ENCODE measurements at places on chromosomes 4 and X.
A peak's percentile ranks its signal among the peaks of the same experiment; 100 is the strongest.

GRCh38 chr4:108445716-108446115, 174.7 kb upstream of the RPL34 start:
- no peak for DNase-seq

- no peak for DNase-seq
Observed at GRCh38 chr4:127118681-127119080, 514.1 kb upstream of the INTU start.

DNA sequence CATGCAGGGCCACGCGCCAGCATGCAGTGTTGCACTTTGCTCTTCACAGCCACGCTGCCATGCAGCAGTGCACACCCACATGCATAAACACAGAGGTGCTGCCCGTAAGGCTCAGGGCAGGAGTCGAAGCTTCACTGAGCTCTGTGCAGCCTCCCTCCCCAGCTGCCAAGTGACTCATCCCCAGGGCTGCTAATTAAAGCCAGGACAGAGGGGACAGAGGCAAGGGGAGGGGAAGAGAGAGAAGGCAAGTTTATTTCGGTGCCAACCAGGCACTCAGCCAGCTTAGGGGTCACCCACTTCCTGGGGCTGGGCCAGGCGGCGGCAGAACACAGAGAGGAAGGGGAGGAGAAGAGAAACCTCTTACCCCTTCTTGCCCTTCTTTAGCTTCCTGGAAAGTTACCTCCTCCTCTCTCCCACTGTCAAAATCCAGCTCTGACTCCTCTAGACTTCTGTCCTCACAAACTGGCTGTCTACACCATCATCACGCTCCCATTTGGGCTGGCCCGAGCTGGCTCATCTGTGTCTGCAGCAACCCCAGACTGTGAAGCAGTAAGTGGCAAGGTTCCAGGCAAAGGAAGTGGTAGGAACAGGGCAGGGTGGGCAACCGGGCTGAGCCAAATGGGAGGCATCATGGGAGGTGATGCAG, 6.2 kb upstream of the IQSEC2 start:
- DNase-seq: no peak

GRCh38 chr4:176153124-176153523, 42.3 kb downstream of the SPATA4 start:
- DNase-seq: no peak

- DNase-seq: no peak
Observed at GRCh38 chr4:45776146-45776545, 347.7 kb downstream of the GABRG1 start.

DNA sequence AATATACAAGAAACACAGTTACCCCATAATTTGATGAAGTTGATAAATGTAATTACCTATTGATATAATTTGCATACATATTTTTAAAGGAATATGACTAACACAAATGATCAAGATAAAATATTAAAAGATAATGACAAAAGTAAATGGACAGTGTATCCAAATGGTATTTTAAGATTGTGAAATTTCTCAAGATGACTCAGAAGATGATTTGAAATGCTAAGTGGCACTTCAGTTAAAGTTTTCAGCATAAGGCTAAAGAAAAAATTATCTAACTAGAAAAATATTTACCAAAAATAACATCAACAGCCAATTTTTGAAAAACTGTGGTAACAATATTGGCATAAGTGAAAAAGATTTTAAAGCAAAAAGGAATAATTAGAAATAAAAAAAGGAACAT, 248.4 kb upstream of the NDST4 start:
- DNase-seq: no peak

DNA sequence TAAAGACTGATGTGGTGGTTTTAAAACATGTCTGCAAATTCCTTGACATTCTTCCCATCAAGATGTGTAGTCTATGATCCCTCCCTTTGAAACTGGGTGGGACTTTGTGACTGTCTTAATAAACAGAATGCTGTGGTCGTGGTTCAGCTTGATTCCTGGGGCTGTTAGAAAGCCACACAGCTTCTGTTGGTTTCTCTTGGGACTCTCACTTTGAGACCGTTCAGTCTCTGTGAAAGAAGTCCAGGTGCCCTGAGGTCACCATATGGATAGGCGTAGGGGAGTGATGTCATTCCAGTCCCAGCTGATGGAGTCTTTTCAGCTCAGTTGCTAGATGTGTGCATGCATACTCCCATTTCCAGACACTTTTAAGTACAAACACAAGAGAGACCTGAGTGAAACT, 216.6 kb downstream of the KDR start:
- no peak for DNase-seq

DNA sequence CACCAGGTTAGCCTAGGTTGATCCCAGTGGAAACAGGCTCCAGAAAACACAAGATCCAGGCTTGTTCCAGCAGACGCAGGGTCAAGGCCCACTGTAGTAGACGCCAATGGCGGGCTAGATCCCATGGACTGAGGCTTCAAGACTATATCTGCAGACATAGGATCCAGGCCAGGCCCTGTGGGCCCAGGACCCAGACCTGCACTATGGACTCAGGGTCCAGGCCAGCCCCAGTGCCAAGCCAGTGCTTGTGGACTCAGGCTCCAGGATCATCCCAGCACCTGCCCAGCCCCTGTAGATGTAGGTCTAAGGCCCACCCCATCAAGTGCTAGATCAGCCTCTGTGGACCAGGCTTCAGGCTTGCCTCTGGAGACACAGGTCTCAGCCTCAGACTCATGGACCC, 300.9 kb downstream of the CHIC1 start:
- no peak for DNase-seq

- DNase-seq: no peak
Observed at GRCh38 chrX:57353472-57354132, 67.1 kb downstream of the FAAH2 start.

DNA sequence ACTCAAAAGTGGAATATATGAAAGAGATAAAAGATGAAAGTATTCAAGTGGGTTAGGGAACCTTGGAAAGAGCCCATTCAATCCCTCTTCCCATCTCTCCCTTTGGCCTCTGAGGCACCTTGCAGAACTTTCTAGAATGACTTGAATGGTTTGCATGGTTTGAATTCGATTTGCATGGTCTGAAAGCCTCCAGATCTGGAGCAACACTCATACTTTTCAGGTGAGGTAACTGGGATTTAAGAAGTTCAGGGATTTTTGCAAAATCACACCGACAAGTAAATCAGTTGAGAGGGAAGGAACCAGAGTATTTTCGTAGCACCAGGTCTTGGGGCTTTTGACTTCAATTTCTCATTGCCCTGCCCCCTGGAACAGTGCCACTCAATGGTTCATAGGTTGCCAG, 476.0 kb upstream of the FTHL17 start:
- DNase-seq: no peak

DNA sequence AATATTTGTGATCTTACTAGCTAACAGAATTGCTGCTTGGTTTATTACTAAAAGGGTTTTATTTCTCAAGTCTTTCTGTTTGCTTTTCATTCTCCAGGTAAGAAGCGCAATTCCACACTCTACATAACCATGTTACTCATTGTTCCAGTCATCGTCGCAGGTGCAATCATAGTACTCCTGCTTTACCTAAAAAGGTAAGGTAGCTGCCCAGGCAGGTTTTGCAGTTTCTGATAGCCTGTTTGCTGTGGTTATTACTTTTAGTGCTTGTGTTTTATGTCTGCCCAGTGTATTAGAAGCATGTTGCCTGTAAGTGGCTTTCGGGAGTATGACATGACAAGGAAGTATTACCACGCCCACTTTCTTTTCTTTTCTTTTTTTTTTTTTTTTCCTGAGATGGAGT, 46.4 kb downstream of the IL13RA1 start:
- no peak for DNase-seq

DNA sequence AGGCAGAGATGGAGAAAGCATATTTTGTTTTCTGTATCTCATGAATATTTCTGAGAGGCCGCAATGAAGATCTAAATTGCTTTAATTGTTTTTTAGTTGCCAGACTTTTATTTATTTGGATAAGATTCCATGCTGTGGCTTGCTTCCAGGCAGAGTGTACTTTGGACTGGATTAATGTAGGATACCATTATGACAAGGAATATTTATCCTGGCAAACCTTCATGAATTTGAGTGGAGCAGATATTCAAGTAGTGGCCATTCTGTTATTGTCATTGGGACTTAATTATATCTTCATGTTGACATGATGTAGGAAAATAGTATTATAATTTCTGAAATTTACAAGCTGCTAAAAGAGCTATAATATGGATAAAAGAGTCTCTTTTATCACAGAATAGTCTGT, 182.9 kb downstream of the C4orf33 start:
- no peak for DNase-seq

DNA sequence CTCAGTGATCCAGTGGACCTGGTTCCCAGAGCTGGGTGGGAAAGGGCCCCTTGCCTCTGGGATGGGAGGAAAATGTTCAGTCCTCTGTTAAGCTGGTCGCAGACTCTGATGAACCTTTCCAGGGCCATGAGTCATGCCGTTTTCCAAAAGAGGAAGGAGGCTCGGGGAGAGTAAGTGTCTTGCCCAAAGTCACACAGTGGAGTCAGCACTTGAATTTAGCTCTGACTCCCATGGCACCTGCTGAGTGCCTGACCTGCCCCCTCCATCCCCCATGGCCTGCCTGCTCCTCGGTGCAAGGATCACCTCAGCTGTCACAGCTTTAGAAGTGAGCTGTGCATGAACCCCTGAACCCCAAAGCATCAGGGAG, 14.0 kb upstream of the KIAA0232 start:
- DNase-seq: no peak

GRCh38 chr4:168183717-168184571, 91.6 kb downstream of the ANXA10 start:
- DNase-seq: peak; percentile 23

- DNase-seq: no peak
Observed at GRCh38 chr4:38162240-38162784, 202.1 kb downstream of the PTTG2 start.

GRCh38 chr4:176526704-176527103, 206.9 kb downstream of the SPCS3 start:
- DNase-seq: no peak

DNA sequence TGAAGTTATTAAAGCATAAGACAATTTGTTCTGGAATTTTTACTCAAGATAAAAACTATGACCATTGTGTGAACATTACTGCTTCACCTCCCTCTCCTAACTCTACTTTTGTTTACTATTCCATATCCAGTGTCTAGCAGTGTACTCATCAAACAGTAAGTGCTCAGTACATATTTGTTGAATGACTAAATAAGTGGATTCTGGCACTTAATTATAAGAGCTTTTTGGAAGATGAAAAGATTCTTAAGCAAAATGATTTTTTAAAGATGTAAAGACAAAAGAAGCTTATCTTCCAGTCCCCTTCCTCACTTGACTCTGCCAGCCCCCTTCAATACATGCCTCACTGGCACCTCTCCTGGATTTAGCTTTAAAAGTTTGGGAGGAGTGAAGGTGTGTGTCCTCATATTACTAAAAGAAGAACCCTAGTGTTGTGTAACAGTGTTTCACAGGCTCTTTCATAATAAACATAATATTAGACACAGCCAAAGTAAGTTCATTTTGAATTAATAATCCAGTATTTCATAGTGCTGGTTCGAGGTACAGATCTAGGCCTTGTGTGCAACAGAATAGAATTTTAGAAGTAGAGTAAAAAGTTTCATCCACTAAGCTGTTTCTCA, 53.0 kb downstream of the GAB1 start:
- DNase-seq: no peak

- DNase-seq: no peak
Observed at GRCh38 chr4:150662686-150663085, 80.7 kb downstream of the MAB21L2 start.

- DNase-seq: no peak
Observed at GRCh38 chr4:54172156-54172555, 56.9 kb upstream of the PDGFRA start.

DNA sequence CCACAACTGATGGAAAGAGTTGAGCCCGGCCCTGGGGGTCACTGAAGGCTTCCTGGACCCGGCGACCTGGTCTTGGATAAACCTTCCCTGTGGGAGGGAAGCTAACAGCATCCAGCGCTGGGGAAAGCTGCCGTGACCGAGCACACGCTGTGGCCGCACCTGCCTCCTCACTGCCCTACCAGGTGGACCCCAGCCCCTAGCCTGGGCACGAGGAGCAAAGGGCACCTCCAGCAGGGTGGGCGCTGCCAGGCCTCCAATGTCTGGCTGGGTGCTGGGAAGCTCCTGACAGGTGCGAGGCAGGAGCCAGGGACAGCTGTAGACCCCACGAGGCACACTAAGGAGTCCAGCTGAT, 7.9 kb downstream of the TADA2B start:
- no peak for DNase-seq

- DNase-seq: no peak
Observed at GRCh38 chr4:20305976-20306375, 54.3 kb downstream of the SLIT2 start.

DNA sequence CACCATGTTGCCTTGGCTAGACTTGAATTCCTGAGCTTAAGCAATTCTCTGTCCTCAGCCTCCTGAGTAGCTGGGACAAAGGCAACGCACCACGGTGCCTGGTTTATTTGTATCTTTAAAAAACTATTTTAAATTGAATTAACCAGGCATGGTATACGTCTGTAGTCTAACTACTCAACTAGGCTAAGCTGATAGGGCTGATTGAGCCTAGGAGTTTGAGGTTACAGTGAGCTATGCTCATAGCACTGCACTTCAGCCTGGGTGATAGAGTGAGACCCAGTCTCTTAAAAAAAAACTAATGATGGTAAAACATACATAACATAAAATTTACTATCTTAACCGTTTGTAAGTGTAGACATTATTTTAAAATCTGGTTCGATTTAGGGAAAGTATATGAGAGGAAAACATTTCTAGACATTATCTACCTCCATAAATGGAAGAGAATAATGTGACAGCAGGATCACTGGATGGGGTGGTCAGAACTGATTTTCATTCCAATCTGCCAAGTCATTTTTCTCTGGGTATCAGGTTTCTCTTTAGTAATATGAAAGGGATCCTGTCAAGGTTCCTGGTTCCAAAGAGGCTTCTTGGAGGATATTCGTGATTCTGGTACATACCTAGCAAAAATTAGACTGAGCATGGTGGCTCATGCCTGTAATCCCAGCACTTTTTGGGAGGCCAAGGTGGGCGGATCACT, 8.7 kb upstream of the ITGB1BP2 start:
- peak; percentile 47 for DNase-seq

DNA sequence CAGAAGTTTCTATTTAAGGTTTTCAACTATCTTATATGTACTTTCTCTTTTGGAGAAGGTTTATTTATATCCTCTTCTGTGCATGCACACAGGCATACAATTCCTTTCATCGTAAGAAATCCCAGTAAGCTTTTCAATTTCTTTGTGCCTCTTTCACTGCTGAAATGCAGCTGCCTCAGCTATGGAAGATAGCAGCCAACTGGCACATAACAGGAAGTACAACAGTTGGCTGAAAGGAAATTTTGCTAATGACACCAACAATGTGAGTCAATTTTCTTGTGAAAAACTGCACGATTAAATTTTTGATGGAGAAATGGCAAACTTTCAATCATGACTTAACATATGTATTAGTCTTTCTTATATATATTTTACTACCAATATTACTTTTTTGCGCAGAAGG, 74.5 kb upstream of the PAQR3 start:
- DNase-seq: no peak

Data from fibroblast of skin of left biceps (primary cell).